ENCODE measurements at places on chromosomes 7 and 10. TPM values are rescaled to one million over a fixed set of nuclear protein-coding genes. Genes with fewer than 3 reads are reported as not detected.

GRCh38 chr10:30752481-30752881, 122.9 kb upstream of the LYZL2 start:
- no peak overlapping the region for H3K27ac ChIP-seq
- H3K4me1 ChIP-seq = peaks cover 19% of the 10 kb centered on the region
- H3K36me3 ChIP-seq = no peaks in the 10 kb centered on the region
- H3K27me3 ChIP-seq = no peaks in the 10 kb centered on the region
- no peak for DNase-seq
- H3K4me3 ChIP-seq = no peak overlapping the region

DNA sequence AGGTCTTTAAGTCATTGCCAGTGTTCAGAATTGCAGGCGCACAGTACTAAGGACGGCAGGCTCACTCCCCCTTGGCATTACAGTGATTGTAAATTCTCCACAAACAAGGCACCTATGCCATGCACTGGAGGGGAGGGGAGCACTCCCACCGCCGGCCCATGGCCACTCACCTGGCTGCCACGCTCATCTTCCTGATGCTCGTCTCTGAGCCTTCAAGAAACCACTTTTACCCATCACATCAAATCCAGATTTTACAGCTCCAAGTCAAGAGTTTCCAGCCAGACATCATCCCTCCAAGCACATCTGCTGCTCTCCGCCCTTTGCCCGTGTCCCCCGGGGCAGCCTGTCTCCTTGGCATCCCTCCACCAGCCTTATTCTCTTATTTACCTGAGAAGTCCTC, 350.2 kb upstream of the SHH start:
- H3K36me3 ChIP-seq = no peaks in the 10 kb centered on the region
- no peak overlapping the region for H3K4me3 ChIP-seq
- H3K27ac ChIP-seq = no peak overlapping the region
- H3K4me1 ChIP-seq = no peaks in the 10 kb centered on the region
- DNase-seq = no peak

Gene ZNF804B
- total RNA-seq = not detected

- no peaks in the 10 kb centered on the region for H3K4me1 ChIP-seq
- no peak overlapping the region for H3K27ac ChIP-seq
- H3K4me3 ChIP-seq = no peak overlapping the region
- no peaks in the 10 kb centered on the region for H3K36me3 ChIP-seq
- peaks cover 49% of the 10 kb centered on the region for H3K27me3 ChIP-seq
Observed at GRCh38 chr10:116815641-116816415, 33.5 kb upstream of the ENO4 start.

Gene GIMAP8
- total RNA-seq = 66.8 TPM

DNA sequence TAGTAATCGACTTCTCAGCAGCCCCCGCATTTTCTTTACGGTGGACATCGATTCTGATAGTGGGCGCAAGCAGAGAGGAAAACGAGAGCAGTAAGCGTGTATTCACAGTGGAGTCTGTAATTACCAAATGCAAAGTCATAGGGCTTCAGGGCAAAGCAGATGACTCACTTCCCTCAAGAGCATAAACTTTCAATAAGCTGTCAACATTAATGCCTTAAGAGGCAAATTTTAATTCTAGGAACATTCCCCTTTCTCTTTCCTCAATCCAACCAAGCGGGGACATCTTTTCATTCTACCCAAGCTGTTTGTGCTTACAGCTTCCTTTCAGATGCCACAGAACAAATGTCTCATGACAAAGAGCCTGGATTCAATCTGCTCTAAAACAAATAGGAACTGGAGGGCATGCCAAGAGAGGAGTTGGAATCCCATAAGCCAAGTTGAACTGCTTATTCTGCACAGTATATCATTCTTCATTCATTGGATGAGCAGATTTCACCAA, 48.6 kb downstream of the MALSU1 start:
- H3K36me3 ChIP-seq = no peaks in the 10 kb centered on the region
- H3K4me3 ChIP-seq = peak overlapping the region; percentile 63
- no peak for DNase-seq
- peaks cover 16% of the 10 kb centered on the region for H3K4me1 ChIP-seq

Gene CCL24
- total RNA-seq = not detected

Gene TBXAS1
- 2.7 TPM for total RNA-seq

DNA sequence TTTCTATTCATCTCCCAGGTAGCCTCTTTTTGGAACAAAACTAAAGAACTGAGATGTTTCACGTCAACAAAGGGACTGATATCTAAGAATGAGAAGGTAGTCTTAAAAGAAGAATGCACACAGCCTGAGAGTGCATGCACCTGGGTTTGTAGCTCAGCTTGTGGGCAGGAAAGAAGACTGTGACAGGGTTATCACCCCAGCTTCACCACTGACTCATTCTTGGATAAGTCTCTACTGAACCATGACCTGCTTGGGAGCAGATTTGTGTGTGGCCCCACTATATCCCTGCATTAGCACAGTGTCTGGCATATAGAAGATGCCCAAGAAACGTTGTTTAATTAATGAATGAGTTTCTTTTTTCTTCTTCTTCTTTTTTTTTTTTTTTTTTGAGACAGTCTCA, 187.5 kb downstream of the GPAM start:
- no peak overlapping the region for H3K4me3 ChIP-seq
- H3K27ac ChIP-seq = no peak overlapping the region
- no peaks in the 10 kb centered on the region for H3K4me1 ChIP-seq
- no peak for DNase-seq

DNA sequence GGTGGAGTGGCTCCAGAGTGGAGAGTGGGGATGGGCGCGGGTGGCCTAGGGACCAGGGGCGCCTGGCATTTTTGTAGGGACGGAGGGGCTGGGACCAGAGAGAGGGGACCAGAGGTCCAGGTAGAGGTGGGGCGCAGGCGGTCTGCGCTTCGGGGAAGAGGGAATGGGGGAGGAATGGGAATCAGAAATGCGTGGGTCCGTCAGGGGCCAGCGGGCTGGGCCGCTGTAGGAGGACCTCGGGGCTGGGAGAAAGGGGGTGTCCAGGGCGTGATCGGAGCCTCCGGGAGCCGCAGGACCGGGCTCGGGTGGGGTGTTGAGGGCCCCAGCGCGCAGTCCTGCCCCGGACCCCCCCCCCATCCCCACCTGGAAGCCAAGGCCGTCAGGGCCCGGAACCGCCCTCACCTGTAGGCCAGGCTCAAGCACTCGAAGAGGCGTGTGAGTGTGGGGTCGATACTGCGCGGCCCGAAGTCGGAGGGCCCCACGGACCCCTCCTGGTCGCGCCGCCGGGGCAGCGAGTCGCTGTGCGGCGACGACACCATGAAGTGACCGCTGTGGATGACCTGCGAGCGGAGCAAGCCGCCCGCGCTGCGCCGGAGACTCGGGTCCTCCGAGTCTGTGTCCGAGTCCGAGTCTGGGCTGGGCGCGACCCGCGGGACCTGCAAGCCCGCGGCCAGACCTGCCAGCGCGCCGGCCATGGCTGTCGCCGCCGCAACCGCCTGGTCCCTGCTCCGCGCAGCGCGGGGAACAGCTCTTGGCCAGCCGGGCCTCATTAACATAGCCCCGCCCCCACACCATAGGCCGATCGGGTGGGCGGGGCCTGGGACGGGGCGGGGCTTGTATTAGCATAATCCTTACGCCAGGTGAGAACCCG, at the start of gene MLXIPL:
Gene MLXIPL (minus strand): TSS at position 725 of the 871 bp plus-strand sequence. CDS start 30 bp downstream, at position 695.
- H3K27me3 ChIP-seq = peaks cover 39% of the 10 kb centered on the region
- DNase-seq = peak; percentile 56
- H3K27ac ChIP-seq = no peak within 1 kb of the TSS
- peaks cover 8% of the 10 kb centered on the region for H3K4me1 ChIP-seq
- peak within 1 kb of the TSS; percentile 32 for H3K4me3 ChIP-seq
- H3K36me3 ChIP-seq = no peaks in the 10 kb centered on the region

DNA sequence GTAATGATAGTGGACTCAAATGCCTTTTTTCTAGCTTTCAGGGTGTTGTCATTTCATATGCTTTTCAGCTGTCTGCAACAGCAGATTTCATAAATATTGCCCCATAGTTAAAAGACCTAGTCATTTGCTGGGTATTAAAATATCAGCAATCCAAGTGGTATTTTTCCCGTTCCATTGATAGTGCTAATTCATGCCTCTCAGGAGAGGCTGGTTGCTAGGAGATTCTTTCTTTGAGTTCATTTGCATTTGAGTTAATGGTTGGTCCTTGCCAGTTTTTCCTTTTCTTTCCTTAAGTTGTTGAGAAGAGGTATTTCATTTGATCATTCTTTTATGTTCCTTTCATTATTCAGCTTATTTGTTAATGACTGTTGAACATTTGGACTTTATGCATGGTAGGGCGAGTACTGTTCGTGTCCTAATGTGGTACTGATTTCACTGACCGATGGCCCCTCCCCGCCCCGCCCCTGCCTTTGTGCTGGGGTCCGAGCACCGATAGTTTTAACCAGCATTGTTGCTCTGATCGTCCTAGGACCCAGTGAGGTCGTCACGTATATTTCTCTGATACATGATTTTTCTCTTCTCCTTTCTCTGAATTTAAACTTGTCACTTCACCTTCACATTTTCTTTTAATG, 128.6 kb downstream of the CCNY start:
- no peak for DNase-seq
- no peaks in the 10 kb centered on the region for H3K27me3 ChIP-seq
- peaks cover 24% of the 10 kb centered on the region for H3K4me1 ChIP-seq
- H3K4me3 ChIP-seq = no peak overlapping the region
- no peaks in the 10 kb centered on the region for H3K36me3 ChIP-seq

Gene CYP2W1
- total RNA-seq = not detected

DNA sequence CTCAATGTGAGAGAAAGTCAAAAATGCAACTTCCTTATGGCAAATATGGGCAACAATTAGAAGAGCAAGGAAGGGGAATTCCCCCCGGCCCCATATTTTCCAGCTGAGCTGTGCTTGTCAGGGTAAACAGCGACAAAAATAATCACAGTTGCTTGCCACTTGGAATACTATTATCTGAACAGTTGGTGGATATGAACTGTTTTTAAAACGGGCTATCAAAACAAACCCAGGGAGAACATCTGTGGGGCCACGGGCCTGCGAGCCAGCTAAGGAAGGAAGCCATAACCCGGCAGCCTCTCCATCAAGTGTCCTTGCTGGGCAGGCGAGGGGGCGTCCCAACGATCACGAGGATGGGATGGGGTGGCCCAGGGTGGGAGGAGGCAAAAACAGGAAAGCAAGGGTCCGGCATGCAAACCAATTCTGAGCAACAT, 228.4 kb downstream of the ARHGAP12 start:
- no peak overlapping the region for H3K4me3 ChIP-seq
- no peaks in the 10 kb centered on the region for H3K27me3 ChIP-seq
- H3K4me1 ChIP-seq = peaks cover 26% of the 10 kb centered on the region
- no peak for DNase-seq
- H3K36me3 ChIP-seq = no peaks in the 10 kb centered on the region
- peak overlapping the region; percentile 15 for H3K27ac ChIP-seq

Gene TACR2
- total RNA-seq = not detected

DNA sequence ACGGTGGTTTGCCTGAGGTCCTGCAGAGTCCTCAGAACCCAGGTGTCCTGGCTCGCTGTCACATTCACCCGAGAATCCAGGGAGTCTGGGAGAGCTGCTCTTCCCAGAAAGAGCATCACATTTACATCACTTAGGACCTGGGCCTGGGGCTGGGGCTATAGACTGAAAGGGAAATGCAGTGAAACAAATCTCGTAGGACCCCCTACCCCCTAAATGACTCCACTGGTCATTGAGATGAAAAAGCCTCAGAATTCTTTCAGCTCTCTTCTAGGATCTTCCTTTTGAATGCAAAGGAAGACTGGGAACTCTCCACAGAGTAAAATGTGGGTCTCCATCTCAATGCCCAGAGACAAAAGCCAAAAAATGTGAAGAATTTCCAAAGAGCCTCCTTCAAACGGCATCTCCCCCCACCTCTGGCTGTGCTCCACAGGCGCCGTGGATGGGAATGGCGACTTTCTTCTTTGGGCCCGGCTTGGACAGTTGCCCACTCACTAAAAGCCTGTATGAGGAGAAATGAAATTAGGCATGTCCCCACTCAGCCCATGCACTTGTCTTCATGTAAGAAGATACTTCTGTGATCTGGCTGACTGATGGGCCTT, 49.0 kb upstream of the PODXL start:
- H3K27me3 ChIP-seq = peaks cover 28% of the 10 kb centered on the region
- H3K4me3 ChIP-seq = no peak overlapping the region
- no peaks in the 10 kb centered on the region for H3K4me1 ChIP-seq

GRCh38 chr10:62830679-62831078, 14.5 kb upstream of the EGR2 start:
- no peaks in the 10 kb centered on the region for H3K4me1 ChIP-seq
- peaks cover 8% of the 10 kb centered on the region for H3K27me3 ChIP-seq
- DNase-seq = no peak
- no peaks in the 10 kb centered on the region for H3K36me3 ChIP-seq
- H3K4me3 ChIP-seq = no peak overlapping the region

Gene RFC2
- 16.4 TPM for total RNA-seq

Gene NPY4R2
- not detected for total RNA-seq

DNA sequence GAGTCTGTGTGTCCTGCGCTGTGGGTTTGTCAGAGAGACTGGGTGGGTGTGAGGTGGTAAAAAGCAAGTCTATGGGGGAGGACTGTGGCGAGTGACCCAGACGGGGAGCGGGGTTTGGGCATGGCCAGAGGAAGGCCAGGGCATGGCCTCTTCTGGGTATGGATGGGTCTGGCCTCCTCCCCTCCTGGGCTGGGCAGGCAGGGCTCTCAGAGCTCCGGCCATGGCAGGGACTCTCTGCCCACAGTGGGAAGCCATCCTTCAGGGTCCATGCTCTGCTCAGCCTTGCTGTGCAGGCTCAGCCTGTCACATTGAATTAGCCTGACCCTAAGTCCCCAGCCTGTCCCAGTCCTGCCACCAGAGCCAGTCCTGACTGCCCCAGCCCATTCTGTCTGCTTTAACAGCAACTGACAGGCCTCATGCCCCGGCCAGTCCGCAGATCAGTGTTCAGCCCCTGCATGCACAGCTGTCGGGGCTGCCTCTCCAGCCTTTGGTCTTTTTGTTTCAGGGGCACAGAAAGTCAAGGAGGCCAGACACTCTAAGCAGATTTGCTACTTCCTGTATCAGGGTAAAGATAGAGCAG, 7.9 kb downstream of the ANTXRL start:
- H3K4me3 ChIP-seq = no peak overlapping the region
- H3K36me3 ChIP-seq = no peaks in the 10 kb centered on the region
- H3K27ac ChIP-seq = no peak overlapping the region
- peak; percentile 60 for DNase-seq

DNA sequence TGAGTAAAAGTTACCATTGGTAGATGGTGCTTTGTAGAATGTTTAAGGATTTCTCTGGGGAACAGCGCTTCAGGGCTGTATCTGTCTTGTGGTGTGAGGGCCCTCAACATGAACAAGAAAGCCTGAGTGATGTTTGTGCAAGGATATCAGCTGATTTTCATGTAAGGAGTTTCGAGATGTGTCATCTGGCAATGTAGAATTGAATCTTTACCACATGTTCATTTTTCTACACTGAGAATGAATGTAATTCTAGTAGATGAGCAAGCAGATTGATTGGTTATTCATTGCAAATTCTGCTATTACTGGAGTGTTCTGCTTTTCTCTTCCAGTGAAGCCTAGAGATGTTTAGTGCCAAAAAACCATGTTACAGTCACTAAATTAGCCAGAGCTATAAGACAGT, 87.7 kb downstream of the ST7 start:
- H3K27ac ChIP-seq = no peak overlapping the region
- no peak overlapping the region for H3K4me3 ChIP-seq
- DNase-seq = no peak
